ENCODE measurements at places on chromosomes 3 and 15. TPM values are rescaled to one million over a fixed set of nuclear protein-coding genes. Genes with fewer than 3 reads are reported as not detected.

- DNase-seq = no peak
These were observed 117.5 kb downstream of the APBA2 start for GRCh38 chr15:29003191-29003839.

DNA sequence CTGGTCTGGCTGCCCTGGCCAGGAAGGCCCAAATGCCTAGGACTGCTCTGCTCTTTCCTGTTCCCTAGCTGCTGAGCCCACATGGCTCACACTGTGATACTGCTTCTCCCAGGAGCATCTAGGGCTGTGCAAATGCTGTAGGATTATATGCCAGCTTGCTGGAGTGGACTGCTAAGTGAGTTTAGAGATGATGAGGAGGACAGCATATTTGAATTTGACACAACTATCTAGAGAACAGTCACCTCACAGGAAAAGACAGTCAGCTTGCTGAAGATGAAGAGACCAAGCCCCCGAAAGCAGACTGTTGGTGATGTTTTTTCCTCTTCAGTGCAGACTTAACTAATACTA is 39.2 kb downstream of the CLEC3B start:
- DNase-seq = no peak

GRCh38 chr3:122931636-122932035 is 95.9 kb downstream of the SEMA5B start:
- no peak for DNase-seq

GRCh38 chr3:32840086-32840841 is 22.5 kb downstream of the TRIM71 start:
- DNase-seq = no peak

Gene SPINK8
- total RNA-seq = not detected

Gene SAMMSON
- not detected for total RNA-seq

Measured in HFFc6 (cell line).